Left forelimb (tissue), 1 donor: ENCODE measurements at places on chromosomes 5 and 9.

- no peak for DNase-seq
These were observed 47.1 kb upstream of the RICTOR start for GRCh38 chr5:39121315-39121714.

GRCh38 chr9:99000476-99001395, 57.0 kb downstream of the COL15A1 start:
- no peak for DNase-seq

DNA sequence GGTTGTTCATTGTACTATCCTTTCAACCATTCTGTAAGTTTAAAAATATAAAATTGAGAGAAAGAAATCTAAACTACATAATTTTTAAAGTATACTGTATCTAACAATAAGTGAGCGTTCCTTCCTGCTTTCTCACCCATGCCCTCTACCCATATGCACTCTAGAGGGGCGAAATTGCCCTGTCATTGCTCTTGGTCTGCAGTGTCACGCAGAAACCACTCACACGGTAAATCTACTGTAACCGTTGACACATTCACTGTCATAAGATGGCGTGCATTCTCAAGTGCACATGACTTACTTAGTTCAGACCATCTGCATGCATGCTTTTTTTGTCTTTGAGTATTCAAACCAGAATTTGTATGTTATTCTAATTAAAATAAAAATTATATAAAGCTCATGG, 55.7 kb upstream of the NIPBL start:
- no peak for DNase-seq

- DNase-seq = no peak
These were observed 49.9 kb upstream of the DPYSL3 start for GRCh38 chr5:147559749-147560148.

DNA sequence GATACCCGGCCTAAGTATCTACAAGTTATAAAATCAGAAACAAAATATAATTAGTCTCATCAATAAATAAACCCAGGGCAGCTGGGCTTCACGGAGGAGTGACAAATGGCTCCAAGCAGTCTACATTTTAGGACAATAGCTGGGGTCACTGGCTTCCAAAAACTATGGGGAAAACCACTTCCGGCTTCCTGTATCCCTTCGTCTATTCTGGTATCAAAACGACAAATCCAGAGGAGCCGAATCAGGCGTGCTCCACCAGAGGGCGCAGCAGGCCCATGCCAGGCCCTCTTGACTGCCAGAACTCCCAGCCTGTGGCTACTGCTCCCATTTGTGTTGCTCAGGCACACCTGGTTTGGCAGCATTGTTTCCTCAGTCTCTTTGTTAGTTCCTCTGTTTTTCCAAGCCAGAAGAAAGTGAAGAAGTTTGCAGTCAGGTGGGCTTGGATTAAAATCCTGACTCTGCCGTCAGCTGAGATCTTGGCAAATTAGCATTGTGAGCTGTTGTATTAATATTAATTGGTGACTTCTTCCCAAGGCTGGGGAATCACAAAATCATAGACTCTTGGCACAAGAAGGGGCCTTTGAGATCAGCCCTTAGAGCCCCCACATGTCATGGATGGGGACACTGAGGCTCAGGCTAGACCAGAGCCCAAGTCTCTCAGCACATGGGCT, 11.6 kb upstream of the RAB14 start:
- peak; percentile 93 for DNase-seq

GRCh38 chr5:154467655-154468354, 10.2 kb downstream of the HAND1 start:
- DNase-seq = peak; percentile 85

DNA sequence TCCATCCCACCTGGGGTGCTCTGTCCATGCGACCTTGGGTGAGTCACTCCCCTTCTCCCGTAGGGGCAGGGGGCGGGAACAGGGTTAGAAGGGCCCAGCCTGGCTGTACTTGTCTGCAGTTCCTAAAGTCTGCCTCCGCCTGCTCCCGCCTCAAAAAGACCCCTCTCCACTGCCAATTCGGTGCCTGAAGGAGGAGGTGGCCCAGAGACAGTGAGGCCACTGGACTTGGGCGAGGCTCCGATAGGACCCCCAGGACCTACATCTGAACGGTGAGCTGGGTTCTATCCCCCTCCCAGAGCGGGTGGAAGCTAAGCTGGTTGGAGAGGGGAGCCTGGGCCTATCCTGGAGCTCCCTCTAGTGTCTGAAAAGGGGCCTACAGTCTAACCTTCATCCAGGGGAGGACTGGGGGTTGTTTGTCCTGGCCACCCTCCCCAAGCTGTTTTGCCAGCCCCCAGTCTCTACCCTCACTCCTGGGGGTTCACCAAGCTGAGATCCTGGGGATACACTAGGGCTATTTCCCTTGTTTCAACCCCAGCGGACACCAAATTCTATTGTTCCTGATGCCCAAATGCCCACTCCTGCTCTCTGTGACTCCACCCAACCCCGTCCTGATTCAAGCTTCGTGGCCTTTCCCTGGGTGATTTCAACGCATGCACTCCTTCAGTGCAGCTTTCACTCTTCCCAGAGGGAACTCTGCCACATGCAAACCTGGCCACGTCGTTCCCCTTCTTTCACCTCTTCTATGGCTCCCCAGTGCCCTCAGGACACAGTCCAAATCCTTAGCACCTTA, 6.1 kb upstream of the CRB2 start:
- peak; percentile 81 for DNase-seq

GRCh38 chr5:173339286-173339685, 11.1 kb upstream of the STC2 start:
- DNase-seq = peak; percentile 37

DNA sequence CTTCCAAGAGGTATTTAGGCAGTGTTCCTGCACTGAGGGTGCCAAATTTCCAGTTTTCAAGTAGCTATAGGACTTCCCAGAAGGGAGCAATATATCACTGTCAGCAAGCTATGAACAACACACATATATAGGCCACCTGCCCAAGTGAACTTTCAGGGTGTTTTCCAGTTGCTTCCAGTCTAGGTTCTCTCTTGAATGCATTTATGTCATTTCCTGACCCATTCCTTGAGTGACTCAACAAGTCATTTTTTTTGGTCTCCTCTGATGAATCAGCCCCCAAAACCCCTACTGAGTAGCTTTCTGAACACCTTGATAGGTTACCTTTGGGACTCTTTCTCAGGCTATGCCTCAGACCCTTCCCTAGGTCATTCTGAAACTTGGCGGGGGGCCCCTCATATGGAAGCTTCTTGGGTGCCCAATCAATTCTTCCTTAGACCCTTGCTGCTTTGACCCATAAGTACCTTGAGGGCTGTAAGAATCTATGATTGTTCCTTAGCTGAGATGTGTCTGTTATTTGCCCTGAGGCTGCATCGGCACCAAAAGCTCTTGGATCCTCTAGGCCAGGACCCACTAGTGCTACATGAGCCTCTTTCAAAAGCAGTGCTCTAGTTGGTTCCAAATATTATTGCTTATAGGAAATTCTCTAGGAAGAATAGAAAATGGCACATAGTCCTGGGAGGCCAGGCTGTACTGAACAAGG, 12.4 kb downstream of the DNAJB5 start:
- DNase-seq = no peak

- no peak for DNase-seq
These were observed 32.1 kb downstream of the KCTD16 start for GRCh38 chr5:144202726-144203125.

GRCh38 chr5:131769336-131769735, 27.5 kb downstream of the FNIP1 start:
- no peak for DNase-seq

DNA sequence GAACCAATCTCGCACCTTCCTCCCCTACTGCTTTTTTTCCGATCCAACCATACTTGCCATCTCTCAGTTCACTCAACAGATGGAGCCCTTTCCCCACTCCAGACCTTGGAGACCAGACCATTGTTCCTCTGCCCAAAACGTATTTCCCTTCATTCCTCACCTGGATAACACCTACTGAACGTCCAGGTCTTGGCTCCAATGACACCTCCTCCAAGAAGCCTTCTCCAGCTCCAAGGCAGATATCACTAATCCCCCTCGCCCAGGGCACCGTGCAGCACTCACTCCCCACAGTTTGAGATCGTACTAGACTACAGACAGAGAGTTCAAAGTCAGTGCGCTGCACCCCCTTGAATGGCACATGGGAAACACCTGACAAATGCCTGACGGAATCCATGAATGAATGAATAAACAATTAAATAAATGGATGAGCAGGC, 47.1 kb upstream of the AKNA start:
- DNase-seq = no peak

DNA sequence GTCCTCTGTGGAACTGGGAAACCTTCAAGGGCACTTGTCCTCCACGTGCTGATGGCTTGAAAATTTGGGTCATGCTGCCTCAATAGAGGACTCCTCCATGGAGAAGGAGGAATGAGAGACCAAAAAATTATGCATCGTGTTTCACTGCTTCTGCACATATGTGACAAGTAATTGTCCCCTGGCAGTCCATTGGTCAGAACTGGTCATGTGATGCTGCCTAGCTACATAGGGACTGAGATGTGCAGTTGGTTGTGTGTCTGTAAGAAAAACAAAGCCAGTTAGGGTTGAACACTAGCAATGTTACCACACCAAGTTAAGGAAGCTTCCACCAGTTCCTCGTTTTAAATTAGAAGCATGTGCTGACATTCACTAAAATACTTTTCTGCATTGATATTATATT, 201.9 kb upstream of the ANKH start:
- DNase-seq = no peak

GRCh38 chr9:100473276-100474081, 530 bp downstream of the TMEFF1 start:
- DNase-seq = peak; percentile 67

DNA sequence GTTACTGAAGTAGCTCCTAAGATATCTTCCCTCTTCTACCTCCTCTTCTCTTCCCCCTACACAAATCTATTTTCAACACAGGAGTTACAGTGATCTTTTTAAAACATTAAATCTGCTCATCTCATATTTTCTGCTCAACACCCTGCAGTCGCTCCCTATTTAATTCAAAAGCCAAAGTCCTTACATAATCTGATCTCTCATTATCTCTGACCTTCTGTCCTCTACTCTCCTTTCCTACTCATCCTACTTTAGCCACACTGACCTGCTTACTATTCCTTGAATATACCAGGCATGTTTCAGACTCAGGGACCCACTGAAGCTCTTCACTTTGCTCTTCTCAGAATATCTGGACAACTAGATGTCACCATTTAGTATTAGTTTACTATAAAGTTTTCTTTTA, 87.9 kb downstream of the YTHDC2 start:
- no peak for DNase-seq

- DNase-seq = no peak
These were observed 88.9 kb downstream of the CDK5RAP2 start for GRCh38 chr9:120490888-120491595.

GRCh38 chr5:64594601-64595000, 88.8 kb downstream of the RGS7BP start:
- no peak for DNase-seq

DNA sequence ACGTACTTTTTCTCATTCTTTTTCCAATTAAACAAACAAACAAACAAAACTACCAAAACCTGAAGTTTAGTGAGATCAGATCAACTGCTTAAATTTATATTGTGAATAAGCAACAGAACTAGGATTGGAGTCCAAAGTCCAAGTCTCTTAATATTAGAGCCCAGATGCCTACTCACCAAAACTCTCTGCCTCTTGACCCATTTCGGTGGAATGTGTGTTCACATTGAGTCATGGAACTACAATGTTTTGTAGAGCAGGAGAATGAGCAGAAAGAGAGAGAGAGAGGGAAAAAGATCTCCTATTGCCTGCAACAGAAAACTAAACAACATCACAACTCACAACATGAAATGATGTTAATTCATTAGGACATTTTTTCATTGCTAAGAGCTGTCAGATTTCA, 751.1 kb downstream of the TLR4 start:
- DNase-seq = no peak
